Stomach (tissue), 19 donors: ENCODE measurements at places on chromosomes 3 and 15. TPM values are rescaled to one million over a fixed set of nuclear protein-coding genes. Genes with fewer than 3 reads are reported as not detected.
A peak's percentile ranks its signal among the peaks of the same experiment; 100 is the strongest.

DNA sequence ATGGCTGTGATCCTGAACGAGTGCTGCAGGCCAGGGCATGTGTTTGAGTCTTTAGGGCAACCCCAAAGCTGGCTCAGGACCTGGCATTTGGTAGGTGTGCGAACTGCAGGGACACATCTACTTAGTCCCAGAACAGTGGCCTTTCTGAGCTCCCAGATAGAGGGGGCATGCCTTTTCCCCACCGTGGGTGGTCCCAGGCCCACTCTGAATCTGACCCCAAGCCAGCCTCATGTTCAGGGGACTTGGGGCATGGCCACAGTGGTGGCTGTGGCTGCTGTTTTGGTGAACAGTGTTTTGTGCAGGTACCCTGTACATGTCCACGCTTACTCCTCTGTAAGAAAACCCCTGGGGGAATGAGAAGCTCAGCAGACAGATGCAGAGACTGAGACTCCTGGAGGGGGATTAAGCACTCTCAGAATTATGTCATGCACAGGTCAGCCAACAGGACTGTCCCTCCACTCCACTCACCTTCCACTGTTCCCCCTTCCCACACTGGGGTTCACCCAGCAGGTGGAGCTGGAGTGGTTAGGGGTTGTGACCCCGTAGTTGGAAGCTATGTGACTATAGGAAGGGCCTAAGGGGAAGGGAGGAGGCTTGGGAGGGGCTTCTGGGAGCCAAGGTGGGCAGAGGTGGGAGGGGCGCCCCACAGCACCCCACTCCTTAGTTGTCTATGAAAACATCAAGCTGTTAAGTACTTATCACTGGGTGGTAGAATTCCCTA lies 16.4 kb downstream of the ESYT3 start:
- DNase-seq, result no peak

DNA sequence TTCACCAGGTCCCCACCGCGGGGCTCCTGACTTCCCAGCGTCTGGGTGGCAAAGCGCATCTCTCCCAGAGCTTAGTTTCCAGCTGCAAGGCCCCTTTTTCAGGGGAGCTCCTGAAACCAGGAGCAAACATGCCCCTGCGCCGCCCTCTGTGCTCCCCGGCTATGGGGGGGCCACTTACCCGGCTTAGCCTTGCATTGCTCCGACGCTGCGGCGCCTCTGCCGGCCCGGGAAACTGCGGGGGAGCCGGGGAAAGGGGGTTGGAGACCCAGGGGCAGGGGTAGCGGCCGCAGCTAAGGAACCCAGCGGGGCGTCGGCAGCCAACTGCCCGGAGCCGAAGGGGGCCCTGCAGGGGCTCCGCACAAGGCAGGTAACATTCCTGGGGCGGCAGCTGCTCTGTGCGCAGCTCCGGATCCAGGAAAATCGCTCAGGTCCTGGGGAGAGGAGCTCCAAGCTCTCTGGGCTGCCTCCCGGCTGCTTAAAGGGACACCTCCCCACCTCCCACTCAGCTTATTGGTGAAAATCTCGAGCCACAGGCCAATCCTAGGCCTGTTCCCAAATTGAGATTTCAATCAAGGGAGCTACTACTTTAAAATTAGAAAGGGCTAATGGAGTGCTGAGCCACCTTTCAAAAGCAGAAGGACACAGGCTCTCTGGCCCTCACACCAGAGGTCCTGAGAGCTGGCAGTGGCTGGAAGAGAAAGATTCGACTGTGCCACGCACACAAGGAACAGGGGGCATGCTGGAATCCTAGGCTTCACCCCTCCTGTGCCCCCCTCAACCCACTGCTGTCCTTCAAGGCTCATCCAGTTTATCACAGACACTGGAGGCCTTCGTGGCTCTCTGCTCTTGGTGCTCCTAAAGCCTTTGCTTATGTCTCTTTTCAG lies 42.7 kb upstream of the PRICKLE2 start:
- DNase-seq, result peak; percentile 84

Gene LMAN1L
- total RNA-seq, result not detected

Gene PRC1
- total RNA-seq, result 60.7 TPM

Gene BCL6
- 78.8 TPM for total RNA-seq

Gene NRG4
- 30.4 TPM for total RNA-seq

DNA sequence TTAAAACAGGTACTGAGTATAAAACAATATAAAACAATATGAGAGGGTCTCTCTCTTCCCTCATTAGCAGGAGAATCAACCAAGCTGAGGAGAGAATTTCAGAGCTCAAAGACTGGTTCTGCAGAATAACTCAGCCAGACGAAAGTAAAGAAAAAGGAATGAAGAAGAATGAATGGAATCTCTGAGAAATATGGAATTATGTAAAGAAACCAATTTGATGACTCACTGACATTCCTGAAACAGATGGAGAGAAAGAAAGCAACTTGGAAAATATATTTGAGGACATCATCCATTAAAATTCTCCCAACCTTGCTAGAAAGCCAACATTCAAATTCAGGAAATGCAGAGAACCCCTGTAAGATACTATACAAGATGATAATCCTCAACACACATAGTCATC lies 630.9 kb downstream of the PYDC2 start:
- DNase-seq, result no peak

DNA sequence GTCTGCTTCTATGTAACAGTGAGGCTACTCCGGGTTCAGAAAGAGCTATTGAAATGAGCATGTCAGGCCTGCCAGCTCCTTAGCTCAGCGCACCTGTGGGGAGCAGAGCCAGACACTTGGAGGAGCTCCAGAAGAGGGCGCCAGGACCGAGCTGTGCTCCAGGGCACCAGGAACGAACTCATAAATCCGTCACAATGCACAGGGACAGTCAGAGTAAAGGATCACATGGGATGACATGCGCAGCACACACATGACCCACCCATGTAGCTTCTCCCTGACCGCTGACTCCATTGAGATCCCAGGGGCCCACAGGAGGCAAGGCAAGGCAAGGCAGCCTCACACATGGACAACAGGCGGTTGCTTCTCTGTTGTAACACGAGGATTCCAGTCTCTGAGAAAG lies 26.0 kb upstream of the GNB5 start:
- peak; percentile 65 for DNase-seq

DNA sequence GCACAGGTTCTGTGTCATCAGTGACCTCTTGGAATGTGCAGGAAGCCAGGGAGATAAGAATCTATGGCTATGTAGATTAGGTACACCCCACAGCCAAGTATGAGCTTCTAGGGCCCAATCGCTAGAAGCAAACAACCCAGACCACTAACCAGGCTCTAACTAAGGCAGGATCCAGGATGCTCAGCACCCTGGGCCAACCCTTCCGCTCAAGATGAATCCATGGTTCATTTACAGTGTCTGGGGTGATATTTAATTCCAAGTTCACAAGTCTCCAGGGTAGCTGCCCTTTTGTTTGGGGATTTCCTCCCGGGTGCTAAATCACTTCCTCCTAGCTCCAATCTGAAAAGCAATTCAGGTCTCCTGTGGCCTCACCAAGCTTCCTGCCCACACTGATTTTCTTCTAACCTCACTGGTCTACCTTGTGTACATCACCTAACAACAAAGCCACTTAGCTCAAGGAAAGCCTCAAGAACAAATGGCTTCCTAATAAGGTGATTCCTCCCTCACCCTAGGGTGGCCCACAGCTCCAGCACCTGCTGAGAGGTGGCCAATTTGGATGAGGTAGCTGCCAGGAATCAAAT lies 2.4 kb downstream of the EHD4 start:
- DNase-seq, result peak; percentile 52

Gene PTX3
- total RNA-seq, result 5.9 TPM

- no peak for DNase-seq
Measured at GRCh38 chr15:70427167-70428120, 329.7 kb upstream of the TLE3 start.

DNA sequence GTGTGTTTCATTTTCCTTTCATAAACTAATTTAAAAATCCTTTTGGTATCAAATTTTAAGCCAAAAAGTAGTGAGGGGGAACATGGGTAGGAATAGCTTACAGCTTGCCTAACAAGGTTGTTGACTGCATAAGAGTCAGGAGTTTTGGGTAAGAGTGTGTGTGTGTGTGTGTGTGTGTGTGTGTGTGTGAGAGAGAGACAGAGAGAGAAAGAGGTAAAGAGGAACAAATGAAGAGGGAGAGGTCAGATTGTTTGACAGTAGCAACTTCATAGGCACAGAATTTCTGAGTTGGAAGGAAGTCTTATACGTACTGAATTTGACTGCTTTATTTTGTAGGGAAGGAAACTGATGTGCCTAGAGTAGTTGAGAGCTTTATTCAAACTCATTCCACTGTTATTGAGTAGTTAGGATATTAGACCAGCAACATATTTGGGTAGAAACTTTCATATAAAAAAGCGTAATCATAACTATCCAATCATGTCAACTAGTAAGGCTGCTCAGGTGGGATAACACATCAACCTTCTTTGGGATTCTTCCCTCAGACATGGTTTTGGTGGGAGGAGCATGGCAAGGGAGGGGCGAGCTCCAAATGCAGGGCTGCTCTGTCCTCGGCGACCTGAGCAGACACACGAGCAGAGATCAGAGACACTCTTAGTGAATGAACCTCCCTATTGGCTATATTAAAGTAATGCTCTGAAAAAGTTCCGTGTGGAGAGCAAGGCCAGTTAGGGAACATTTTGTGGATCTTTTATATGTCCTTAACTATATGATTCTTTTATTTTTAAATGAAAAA lies 86.4 kb downstream of the LPP start:
- no peak for DNase-seq

- no peak for DNase-seq
Measured at GRCh38 chr15:88393719-88394519, 73.3 kb downstream of the MRPL46 start.

Gene SGO1
- 0.45 TPM for total RNA-seq
